Naive thymus-derived CD4-positive, alpha-beta T cell (primary cell): ENCODE measurements at places on chromosomes 6 and 20. TPM values are rescaled to one million over a fixed set of nuclear protein-coding genes. Genes with fewer than 3 reads are reported as not detected.

Gene COL10A1
- not detected for total RNA-seq

Gene TAF11
- total RNA-seq: 29.4 TPM

DNA sequence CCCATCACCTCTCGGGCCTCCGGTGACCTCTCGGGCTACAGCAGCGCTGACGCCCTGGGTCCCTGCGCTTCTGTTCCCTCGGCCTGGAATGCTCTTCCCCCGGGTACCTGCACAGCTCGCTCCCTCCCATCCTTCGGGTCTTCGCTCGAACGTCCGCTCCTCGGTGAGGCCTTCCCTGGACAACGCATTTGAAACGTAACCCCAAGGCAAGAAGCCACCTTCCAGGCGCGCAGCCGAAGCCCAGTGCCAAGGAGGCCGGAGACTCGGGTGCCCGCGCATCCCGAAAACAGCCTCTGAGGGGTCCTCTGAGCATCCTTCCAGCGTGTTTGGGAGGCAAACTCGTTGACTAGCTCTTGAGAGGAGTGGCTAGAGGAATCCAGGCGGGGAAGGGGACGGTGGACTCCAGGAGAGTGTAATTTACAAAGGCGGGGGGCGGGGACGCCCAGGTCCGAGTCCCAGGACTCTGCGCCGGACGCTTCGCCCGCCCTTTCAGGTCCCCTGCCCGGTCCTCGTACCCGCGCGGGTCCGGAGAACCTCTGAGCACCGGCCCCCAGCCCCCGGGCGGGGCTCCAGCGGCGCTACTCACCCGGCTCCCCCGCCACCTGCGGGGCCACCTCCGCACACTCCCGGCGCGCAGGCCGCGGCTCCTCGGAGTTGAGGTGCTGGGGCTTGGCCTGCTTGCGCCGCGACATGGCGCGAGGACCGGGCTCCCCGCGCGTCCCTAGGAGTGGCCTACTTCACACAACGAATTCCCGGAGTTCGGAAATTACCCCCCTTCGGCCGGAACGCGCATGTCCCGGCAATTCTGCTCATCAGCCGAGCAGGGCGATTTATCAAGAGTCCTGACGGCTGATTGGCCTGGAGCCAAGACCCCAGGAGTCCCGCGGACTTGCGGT is 86.8 kb downstream of the ZFP64 start:
- peaks cover 12% of the 10 kb centered on the region for H3K27me3 ChIP-seq
- DNase-seq: no peak
- no peaks in the 10 kb centered on the region for H3K36me3 ChIP-seq
- peak overlapping the region; percentile 37 for H3K4me3 ChIP-seq
- no peak overlapping the region for H3K27ac ChIP-seq

GRCh38 chr6:28884423-28885131 is 39.2 kb downstream of the TRIM27 start:
- peak overlapping the region; percentile 45 for H3K27ac ChIP-seq
- peaks cover 8% of the 10 kb centered on the region for H3K4me1 ChIP-seq
- peak overlapping the region; percentile 46 for H3K4me3 ChIP-seq
- H3K36me3 ChIP-seq: no peaks in the 10 kb centered on the region

- H3K4me1 ChIP-seq: no peaks in the 10 kb centered on the region
- H3K27ac ChIP-seq: no peak overlapping the region
- no peak overlapping the region for H3K4me3 ChIP-seq
- no peaks in the 10 kb centered on the region for H3K36me3 ChIP-seq
Measured at GRCh38 chr6:2127484-2127911, 117.9 kb downstream of the GMDS start.
